ENCODE measurements at places on chromosomes 12 and 14. TPM values are rescaled to one million over a fixed set of nuclear protein-coding genes. Genes with fewer than 3 reads are reported as not detected.

DNA sequence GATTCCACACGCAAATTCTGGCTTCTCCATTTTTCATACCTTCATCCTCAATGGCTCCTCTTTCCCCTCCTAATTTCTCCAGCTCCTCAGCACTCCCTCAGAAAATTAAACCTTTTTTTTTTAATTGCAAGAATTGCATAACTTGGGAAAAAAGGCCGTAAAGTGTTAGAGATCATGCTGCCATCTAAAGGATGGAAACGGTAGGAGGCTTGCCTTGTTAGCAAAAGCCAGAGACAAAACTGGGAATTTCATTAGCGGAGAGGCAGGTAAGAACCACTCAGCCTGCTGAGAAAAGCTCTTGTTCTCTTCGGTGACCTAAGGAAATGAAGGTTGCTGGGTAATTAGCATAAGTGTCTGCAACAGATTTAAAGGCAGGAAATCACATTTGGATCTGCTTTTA lies 204.3 kb downstream of the AEBP2 start:
- no peak overlapping the region for H3K27ac ChIP-seq
- peaks cover 20% of the 10 kb centered on the region for H3K4me1 ChIP-seq
- no peaks in the 10 kb centered on the region for H3K36me3 ChIP-seq
- DNase-seq, result no peak

PAX9 gene
- 1.5 TPM for total RNA-seq

DNA sequence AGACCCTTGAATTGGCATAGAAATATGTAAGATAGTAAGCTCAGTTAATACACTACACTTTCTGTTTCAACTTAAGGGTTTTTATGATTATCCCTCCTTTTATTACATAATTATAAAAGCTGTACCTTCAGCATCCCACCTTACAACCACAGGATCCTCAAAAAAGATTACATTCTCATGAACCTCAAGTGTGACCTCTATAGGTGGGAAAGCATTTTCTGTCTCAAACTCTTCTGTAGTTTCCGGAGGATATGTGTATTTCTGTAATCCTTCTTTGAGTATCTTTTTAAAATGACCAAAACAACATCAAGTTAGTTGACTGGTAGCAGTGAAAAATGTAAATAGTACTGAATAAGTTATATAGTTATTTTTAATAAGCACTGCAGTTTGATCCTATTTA lies 75.9 kb downstream of the DNAI7 start:
- DNase-seq, result no peak
- H3K27ac ChIP-seq, result no peak overlapping the region
- no peak overlapping the region for H3K4me3 ChIP-seq
- H3K4me1 ChIP-seq, result no peaks in the 10 kb centered on the region

DNA sequence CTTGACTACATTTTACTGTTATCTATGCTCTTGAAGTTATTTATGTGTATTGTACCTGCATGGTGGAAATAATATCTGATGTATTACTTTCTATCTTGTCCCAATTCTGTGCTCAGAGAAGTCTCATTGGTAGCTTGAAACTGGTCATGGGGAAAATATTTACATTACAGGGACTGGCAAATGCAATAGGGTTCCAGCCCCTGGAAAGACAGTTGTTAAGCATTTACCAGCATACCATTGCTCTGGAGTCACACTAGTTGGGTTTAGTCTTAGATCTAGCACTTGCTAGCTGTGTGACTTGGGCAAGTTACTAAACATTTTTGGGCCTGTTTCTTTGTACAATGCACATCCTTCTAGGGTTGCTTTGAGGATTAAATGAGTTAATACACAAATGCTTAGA lies 86.3 kb upstream of the NRXN3 start:
- no peak for DNase-seq
- no peak overlapping the region for H3K4me3 ChIP-seq
- H3K27ac ChIP-seq, result no peak overlapping the region

DNA sequence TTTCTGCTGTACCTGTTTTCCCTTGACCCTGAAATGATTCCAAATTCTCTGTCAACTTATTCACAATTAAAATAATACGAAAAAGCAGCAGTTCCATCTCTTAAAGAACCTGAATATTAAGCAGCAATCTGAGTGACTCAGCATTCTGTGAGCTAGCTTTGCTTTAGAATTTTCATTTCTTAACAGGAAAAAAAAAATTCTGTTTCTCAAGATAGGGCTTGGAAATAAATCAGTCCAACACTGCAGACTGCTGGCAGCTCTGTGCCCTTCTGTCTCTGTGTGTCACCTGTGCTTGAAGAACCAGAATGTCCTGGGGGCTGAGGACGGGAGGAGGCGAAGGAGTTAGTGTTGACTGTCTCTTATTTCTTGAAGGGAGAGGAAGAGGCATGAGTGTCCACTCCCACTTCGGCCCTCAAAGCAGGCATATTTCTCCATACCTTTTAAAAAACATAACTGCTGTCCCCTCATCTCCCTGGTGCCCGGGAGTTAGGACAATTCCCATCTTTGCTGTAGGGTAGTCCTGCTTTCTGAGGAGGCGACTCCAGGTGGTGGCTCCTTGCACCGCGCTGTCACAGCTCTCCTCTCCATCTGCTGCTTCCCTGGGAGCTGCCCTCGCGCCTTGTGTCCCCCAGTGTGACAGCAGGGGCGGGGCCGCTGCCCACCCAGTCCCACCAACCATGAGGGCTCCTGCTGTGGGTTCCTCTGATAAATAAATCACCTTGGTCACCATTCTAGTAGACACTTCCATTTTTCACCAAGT lies 203.1 kb downstream of the CALM1 start:
- no peaks in the 10 kb centered on the region for H3K27me3 ChIP-seq
- no peak for DNase-seq
- no peaks in the 10 kb centered on the region for H3K36me3 ChIP-seq
- no peak overlapping the region for H3K4me3 ChIP-seq
- no peaks in the 10 kb centered on the region for H3K4me1 ChIP-seq
- H3K27ac ChIP-seq, result no peak overlapping the region

DNA sequence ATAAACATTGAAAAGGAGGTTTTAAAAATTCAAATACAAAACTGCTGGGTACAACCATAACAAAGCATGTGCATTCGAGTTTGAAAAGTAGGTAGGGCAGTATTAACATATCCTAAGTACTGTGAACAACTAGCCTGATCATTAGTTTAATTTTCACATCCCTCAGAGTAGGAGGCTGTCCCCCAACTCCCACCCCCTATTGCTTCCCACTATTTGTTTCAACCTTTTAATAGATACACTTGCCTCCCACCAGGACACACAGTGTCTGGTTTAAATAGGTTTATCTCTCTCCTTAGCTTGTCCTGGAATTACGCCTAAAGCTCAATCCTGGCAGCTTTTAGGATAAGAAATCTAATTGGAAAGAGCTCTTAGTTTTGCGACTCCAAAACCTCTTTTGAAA lies 2.1 kb downstream of the TAOK3 start:
- no peak for DNase-seq
- H3K27me3 ChIP-seq, result no peaks in the 10 kb centered on the region
- H3K27ac ChIP-seq, result no peak overlapping the region
- H3K4me1 ChIP-seq, result peaks cover 41% of the 10 kb centered on the region

GPRC5D gene
- total RNA-seq, result not detected

DNA sequence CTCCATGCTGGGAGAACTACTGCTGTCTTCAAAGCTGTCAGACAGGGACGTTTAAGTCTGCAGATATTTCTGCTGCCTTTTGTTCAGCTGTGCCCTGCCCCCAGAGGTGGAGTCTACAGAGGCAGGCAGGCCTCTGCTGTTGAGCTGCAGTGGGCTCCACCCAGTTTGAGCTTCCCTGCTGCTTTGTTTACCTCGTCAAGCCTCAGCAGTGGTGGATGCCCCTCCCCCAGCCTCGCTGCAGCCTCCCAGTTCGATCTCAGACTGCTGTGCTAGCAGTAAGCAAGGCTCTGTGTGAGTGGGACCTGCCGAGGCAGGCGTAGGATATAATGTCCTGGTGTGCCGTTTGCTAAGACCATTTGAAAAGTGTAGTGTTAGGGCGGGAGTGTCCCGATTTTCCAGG lies 31.4 kb upstream of the RFX4 start:
- H3K4me1 ChIP-seq, result no peaks in the 10 kb centered on the region
- no peaks in the 10 kb centered on the region for H3K36me3 ChIP-seq
- no peak overlapping the region for H3K4me3 ChIP-seq
- no peak for DNase-seq
- H3K27me3 ChIP-seq, result no peaks in the 10 kb centered on the region

- H3K27ac ChIP-seq, result no peak overlapping the region
- no peak overlapping the region for H3K4me3 ChIP-seq
- H3K4me1 ChIP-seq, result no peaks in the 10 kb centered on the region
- H3K36me3 ChIP-seq, result no peaks in the 10 kb centered on the region
- no peak for DNase-seq
- no peaks in the 10 kb centered on the region for H3K27me3 ChIP-seq
Observed at GRCh38 chr14:79293482-79294177, 917.7 kb downstream of the DIO2 start.

DNA sequence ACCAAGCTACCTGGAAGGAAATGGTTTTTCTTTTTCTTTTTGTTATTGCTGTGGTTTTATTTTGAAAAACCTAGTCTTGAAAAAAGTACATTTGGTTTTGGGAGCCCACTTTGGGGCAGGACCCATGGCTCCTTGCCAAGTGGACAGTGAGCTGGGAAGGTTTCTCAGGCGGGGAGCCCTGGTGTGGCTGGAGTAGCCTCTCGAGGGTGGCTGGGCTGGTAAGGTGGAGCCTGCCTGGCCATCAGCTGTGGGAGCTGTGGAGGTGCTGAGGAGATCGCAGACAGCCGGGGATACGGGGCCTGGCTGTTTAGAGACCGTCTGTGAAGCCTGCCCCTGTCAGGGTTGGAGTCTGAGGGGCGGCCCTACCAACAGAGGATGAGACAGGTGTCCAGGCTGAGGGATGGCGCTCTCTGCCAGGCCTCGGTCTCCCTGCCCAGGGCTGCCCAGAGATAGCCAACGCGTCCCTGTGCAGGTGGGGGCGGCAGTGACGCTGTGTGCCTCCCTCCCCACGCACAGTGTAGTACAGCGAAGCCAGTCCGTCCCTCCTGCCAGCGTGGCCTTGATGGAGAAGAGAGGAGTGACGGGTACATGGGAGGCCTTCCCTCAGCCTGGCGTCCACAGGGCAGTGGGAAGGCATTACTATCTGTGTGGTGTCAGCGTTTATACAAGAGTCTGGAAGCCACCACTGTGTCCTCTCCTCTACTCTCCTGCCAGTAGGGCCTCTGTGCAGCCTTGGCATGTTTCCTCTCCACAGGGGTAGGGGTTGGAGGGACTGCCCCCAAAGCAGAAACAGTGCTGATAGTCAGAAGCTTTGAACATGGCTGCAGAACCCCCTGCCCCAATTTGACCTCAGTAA lies 5.9 kb downstream of the RIN3 start:
- H3K27me3 ChIP-seq, result no peaks in the 10 kb centered on the region
- no peak for DNase-seq
- H3K4me3 ChIP-seq, result no peak overlapping the region
- H3K36me3 ChIP-seq, result no peaks in the 10 kb centered on the region
- H3K27ac ChIP-seq, result no peak overlapping the region

- H3K27ac ChIP-seq, result no peak overlapping the region
- H3K36me3 ChIP-seq, result no peaks in the 10 kb centered on the region
- no peak for DNase-seq
- H3K27me3 ChIP-seq, result no peaks in the 10 kb centered on the region
- H3K4me3 ChIP-seq, result no peak overlapping the region
Observed at GRCh38 chr12:92675092-92675865, 27.5 kb upstream of the PLEKHG7 start.

GRCh38 chr14:61287196-61287595 lies 6.1 kb upstream of the TMEM30B start:
- no peaks in the 10 kb centered on the region for H3K36me3 ChIP-seq
- H3K27ac ChIP-seq, result no peak overlapping the region
- DNase-seq, result no peak
- H3K27me3 ChIP-seq, result no peaks in the 10 kb centered on the region
- no peaks in the 10 kb centered on the region for H3K4me1 ChIP-seq
- no peak overlapping the region for H3K4me3 ChIP-seq

DNA sequence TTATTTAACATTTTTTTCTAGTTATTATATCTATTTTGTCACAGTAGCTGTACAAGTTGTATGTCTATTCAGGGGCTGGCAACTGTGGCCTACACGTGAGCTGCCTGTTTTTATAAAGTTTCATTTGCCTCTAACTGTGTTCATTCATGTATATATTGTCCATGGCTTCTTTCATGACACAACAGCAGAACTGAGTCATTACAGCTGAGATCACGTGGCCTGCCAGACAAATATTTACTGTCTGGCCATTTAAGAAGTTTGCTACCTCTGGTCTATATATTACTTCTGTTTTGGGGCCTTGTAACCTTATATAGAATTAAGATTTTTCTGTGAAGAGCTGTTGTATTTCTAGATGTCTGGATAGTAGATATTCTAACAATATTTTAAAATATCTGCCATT lies 37.9 kb downstream of the KIAA0586 start:
- DNase-seq, result no peak
- H3K27me3 ChIP-seq, result no peaks in the 10 kb centered on the region
- H3K36me3 ChIP-seq, result peaks cover 21% of the 10 kb centered on the region
- H3K27ac ChIP-seq, result no peak overlapping the region

CHD8 gene
- total RNA-seq, result 61.1 TPM

RNASE4 gene
- 132 TPM for total RNA-seq

KLHL42 gene
- 30.0 TPM for total RNA-seq

- DNase-seq, result no peak
- no peaks in the 10 kb centered on the region for H3K36me3 ChIP-seq
- no peak overlapping the region for H3K4me3 ChIP-seq
- no peaks in the 10 kb centered on the region for H3K27me3 ChIP-seq
Observed at GRCh38 chr14:103382376-103382775, 2.8 kb upstream of the MARK3 start.

DNA sequence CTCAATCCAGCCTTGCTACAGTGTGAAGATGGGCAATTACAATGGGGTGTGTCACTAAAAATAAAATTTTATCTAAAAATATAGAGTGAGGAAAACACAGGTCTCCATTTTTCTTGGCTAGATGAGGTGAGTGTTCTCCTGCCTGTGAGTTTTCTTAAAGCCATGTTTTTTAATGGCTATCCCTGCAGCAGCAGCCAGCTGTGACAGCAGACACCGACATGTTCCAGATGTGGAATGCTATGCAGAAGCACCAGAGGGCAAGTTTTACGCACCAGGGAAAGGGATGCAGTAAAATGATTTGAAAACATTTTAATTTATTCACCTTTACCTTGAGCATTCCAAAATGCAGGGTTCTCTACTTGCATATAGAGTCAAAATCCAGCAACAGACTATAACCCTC lies 577.0 kb upstream of the STXBP6 start:
- H3K27ac ChIP-seq, result no peak overlapping the region
- no peak overlapping the region for H3K4me3 ChIP-seq
- H3K36me3 ChIP-seq, result no peaks in the 10 kb centered on the region

DNA sequence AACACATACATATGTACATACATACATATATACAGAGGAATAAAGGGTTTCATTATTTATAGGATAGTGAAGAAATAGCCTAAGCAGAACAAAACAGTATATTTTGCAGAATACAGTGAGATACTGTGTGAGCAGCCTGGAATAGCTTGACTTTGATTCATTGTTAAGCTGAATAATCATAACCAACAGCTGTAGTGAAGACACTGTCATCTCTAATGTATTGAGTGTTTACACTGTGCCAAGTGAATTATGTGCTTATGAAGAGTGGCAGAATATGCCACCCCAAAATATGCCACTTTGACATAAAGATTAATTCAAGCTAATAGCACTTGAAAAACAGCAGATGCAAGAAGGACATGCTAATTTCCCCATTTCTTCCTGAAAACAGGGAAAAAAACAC lies 48.2 kb upstream of the LRFN5 start:
- no peaks in the 10 kb centered on the region for H3K36me3 ChIP-seq
- H3K4me1 ChIP-seq, result no peaks in the 10 kb centered on the region
- H3K4me3 ChIP-seq, result no peak overlapping the region
- DNase-seq, result no peak
- no peak overlapping the region for H3K27ac ChIP-seq

- DNase-seq, result no peak
- no peaks in the 10 kb centered on the region for H3K4me1 ChIP-seq
- H3K4me3 ChIP-seq, result no peak overlapping the region
- H3K27me3 ChIP-seq, result no peaks in the 10 kb centered on the region
- no peaks in the 10 kb centered on the region for H3K36me3 ChIP-seq
- no peak overlapping the region for H3K27ac ChIP-seq
Observed at GRCh38 chr12:124227951-124228711, 66.8 kb upstream of the RFLNA start.

NANOG gene
- 13.3 TPM for total RNA-seq

C1S gene
- total RNA-seq, result 541 TPM
